ENCODE measurements at places on chromosomes 2 and 18.

DNA sequence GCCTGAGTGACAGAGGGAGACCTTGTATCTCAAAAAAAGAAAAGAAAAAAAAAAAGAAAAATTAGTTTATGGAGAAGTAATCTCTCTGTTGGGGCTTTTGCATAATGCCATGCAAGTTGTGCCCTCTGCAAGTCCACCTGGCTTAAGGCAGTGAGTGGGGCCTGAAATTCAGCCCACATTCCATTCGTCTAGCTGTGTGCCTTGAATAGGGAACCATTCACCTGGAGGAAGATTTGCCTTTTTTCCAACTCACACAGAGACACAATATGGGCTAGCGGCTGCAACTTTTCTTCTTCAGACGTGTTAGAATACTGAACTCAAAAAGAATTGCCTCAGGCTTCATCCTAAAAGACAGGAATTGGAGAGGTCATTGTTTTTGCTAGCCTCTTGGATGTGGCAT lies 160.0 kb upstream of the STON1 start:
- DNase-seq = no peak

DNA sequence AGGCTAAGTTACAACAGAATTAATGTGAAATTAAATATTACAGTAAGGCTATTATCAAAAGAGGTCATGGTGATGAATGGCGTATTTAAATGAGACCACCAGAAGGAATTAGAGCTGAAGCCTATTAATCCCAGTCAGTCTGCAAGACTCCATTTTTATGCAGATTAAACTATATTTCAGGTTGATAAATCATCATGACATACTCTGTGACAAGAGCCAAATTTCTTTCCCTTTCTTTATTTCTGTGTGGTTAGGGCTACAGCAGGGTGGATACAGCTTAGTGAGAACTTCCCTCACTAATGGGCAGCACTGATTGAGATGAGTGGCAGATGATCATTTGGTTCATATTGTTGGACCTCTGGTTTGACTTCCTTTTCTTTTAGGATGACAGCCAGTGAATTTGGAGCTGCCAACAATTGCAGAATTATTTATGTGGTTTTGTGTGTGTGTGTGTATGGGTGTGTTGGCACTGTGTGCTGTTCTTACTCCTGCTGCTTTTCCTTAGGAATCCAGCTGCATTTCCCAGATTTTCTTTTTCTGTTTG lies 481.3 kb downstream of the PIK3C3 start:
- DNase-seq = no peak

- DNase-seq = no peak
Observed at GRCh38 chr2:159616286-159616701, at the start of gene BAZ2B. Gene BAZ2B (minus strand): TSS chr2:159616548. CDS start chr2:159478719, 137,829 bp downstream.

- no peak for DNase-seq
Observed at GRCh38 chr18:50199921-50200320, 5.0 kb upstream of the MYO5B start.

DNA sequence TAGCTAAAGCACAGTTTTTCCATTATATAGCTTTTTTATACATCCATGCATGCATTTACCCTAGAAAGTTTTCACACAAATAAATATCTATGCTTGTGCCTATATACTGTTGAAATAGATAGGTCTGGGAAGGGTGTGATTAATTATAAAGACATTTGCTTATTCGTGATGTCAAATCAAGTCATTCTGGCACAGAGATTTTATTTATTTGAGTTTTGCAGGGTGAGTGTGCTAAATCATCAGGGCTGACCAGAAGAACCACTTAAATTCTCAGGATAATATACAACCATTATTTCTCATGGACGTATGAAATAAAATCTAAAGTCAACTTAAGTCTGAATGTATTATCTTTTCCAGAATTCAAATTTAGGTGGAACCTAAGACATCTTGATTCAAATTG lies 295.5 kb downstream of the EPHA4 start:
- DNase-seq = no peak

DNA sequence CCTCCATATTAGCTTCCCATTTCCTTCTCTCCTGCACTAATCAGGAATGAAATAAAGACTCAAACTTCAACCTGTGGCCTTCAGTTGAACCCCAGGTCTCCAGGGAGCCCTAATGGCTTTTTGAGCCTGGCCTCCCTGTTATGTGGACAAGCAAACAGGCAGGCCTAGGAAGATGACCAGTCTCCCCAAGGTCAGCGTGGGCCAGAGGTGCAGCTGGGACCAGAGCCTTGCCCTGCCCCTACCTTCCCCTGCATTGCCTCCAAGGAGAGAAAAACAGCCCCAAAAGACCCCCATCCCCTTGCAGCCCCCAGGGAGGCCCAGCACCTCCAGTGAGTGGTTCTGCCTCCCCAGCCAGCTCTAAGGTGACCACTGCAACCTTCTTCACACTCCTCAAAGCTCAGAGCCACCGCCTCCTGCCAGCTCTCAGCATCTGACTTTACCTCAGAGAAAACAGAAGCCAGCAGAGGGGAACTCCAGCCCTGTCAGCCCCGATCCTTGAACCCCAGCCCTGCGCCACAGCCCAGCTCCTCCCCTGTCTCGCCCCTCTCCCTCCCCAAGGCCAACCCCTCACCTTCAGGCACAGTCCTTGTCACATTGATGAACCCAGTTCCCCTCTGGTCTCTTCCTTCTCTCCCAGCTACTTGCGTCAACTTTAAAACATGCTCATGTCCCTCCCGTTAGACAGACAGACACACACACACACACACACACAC lies 59.5 kb upstream of the ID2 start:
- no peak for DNase-seq

DNA sequence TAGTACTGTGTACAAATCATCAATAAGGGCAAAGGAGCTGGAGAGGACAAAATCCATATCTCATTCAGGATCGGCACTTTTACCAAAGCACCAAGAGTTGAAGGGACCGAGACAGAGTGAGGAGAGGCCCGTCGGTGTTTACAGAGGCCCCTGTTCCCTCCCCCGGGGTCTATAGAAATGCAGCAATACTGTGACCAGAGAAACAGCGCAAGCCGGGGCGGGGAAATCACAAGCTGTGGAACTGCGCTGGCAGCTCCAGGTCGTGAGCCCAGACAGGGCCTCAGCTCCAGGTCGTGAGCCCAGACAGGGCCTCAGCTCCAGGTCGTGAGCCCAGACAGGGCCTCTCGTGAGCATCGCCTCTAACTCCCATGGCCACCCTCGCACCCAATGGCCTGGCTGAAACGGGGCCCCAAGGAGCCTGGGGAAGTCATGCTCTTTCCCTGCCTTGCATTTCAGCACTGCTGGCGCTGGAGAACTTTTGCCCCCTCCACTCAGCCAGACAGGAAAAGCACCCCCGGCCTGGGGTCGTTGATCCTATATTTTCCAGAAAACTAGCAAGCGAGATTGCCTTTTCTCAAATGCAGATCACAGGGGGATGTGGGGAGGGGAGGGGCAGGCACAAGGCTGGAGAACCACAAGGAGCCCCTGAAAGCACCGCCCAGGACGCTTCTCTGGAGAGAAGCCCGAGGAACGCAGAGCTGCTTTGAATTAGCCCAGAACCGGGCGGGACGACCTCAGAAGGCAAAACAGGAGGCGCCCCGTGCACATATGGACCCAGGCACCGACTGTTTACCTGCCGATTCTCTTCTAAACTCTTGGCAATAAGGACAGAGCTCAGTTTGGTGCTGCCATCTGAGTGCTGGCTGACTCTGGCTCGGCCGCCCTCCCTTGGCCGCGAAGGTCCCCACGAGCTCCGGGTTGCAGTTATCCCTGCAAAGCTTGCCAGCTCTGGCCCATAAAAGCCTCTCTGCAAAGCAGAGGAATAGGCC lies 223.7 kb downstream of the ACKR3 start:
- DNase-seq = no peak

DNA sequence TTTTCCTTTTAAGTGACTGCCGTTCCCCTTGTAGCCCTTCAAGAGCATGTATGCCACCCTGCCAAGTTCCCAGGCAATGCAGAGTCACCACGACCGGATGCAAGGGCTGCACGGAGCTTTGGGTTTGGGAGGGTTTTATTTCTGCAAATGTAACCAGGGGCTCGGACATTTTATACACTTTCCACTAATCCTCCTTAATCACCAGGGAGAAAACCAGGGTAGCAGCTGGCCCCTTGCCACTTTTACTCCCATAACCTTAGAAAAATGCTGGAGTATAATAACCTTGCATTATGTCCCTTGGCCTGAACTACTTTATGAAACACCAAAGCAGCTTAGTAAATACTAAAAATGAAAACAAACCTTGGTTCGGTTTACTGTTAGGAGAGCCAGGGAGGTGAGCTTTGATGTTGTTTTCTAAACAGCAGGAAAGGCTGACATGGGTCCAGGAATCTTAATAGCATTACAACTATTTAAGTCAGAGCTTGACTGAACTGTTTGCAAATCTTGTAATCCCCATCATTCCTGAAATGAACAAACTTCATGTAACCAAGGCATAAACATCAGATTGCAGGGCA lies 152.8 kb upstream of the RIOK3 start:
- DNase-seq = no peak
